Activated CD4-positive, alpha-beta T cell treated with anti-CD3 and anti-CD28 coated beads, Interleukin-2, amount 50 U/mL, for 4 hours (primary cell): ENCODE measurements at places on chromosomes 2 and 18.

DNA sequence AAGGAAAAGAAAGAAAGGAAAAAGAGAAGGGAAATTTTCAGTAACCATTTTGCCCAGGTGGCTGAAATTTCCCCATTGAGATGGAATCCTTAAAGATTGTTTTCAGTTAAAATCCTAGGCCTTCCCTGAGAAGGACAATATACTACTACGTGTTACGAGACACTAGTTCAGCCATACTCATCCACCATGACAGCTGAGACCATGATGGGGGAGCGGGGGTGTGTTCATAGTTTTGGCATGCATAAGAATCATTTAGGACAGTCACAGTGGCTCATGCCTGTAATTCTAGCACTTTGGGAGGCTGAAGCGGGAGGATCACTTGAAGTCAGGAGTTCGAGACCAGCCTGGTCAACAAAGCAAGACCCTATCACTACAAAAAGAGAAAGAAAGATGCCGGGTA lies 28.0 kb downstream of the PLA2R1 start:
- DNase-seq: no peak

DNA sequence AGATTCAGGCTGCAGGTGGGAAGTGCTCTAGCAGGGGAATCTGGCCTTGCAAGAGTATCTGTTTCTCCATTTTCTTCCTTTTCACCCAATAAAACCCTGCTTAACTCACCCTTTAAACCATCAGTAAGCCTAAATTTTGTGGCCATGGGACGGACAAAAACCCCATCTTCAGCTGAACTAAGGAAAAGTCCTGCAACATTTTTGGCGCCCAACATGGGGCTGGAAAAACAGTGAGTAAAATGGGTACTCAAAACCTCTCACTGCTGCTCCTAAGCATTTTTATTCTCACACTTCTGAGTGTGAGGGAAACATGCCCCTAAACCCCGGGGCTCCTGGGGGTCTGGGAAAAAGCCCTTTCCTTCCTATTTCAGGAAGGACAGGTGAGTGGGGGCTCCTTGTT lies 414.3 kb downstream of the ZNF804A start:
- DNase-seq: no peak

DNA sequence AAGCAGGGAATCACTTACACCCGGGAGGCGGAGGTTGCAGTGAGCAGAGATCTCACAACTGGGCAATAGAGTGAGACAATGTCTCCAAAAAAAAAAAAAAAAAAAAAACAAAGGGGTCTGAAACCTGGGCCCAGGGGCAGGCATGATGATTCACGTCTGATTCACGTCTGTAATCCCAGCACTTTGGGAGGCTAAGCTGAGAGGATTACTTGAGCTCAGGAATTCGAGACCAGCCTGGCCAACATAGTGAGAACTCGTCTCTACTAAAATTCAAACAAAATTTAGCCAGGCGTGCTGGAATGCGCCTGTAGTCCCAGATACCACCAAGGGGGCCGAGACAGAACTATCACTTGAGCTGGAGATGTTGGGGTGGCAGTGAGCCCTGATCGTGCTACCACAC lies 30.3 kb downstream of the TEX44 start:
- no peak for DNase-seq

- no peak for DNase-seq
Measured at GRCh38 chr2:10765914-10766313, 44.5 kb downstream of the ATP6V1C2 start.

- DNase-seq: no peak
Measured at GRCh38 chr2:16325016-16325975, 340.3 kb downstream of the CYRIA start.

DNA sequence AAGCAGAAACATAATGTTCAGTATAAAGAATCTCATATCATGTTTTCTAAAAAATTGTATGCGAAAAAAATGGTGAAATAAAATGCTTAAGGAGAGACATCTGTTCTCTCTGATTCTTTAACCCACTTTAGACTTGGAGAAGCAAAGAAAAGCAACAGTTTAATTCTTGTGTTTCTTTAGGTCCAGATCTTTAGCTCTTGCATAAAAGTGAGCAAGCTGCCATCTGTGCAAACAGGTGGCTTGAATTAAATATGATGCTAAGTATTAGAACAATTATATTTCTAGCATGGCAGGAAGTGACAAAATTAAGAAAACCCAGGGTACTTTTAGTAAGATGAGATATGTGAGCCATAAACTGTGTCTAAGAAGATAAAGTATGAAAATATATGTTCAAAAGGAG lies 1038.3 kb downstream of the DPP10 start:
- no peak for DNase-seq

DNA sequence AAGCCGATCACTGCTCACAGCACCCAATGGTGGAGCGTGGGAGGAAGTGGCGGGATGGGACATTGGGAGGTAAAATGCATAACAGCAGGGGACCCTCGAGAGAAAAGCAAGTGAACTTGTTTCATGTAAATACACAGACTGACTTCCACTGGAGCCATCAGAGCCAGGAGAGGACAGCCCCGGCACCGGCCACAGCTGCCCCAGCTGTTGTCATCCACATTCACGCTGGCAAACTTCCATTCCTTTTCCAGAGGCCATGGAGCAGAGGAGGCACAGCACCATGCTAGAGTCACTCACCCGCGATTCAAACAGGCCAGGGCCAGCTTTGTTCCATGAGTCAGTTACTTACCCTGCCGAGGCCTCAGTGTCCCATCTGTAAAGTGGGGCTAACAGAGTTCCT lies 610.9 kb upstream of the SALL3 start:
- DNase-seq: no peak

- DNase-seq: no peak
Measured at GRCh38 chr2:8138923-8139667, 542.8 kb upstream of the ID2 start.

GRCh38 chr2:20961858-20962257 lies 82.0 kb downstream of the APOB start:
- no peak for DNase-seq

DNA sequence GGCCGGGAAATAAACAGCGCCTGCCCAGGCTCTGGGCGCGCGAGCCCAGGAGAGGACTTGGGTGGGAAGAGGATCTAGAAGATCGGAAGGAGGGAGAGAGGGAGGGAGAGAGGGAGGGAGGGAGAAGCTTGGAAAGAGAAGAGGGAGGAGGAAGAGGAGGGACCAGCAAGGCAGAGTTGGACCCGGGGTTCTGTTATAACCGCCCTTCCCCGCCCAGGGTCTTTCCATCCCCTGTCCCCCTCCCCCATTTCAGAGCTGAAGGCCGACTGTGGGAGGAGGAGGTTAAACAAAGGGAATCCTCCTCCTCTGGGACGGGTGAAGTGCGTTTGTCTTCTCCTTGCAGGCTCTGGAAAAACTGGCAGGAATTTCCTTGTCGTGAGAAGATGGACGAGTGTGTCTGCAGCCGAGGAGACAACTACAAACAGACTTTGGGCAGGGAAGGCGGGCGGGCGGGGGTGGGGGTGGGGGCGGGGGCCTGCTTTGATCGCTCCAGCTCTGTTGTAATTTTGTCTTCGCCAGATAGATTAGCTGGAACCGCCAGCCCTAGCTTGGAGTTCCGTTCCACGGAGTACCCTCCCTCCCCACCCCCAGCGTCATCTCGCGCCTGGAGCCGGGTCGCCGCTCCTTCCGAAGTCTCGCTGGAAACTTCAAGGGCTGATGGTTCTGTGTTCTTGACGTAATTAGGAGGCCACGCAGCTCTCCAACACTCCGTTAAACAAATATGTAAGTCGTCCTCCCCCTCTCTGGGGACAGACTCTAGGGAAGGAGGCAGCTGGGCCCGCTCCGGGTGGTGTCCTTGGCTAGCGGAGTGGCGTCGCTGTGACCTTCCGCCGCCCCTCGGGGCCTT lies 6.4 kb upstream of the SP9 start:
- DNase-seq: no peak

- no peak for DNase-seq
Measured at GRCh38 chr2:220129391-220129790, 502.0 kb downstream of the SLC4A3 start.

GRCh38 chr2:219526320-219527075 lies 12.2 kb downstream of the ASIC4 start:
- no peak for DNase-seq

DNA sequence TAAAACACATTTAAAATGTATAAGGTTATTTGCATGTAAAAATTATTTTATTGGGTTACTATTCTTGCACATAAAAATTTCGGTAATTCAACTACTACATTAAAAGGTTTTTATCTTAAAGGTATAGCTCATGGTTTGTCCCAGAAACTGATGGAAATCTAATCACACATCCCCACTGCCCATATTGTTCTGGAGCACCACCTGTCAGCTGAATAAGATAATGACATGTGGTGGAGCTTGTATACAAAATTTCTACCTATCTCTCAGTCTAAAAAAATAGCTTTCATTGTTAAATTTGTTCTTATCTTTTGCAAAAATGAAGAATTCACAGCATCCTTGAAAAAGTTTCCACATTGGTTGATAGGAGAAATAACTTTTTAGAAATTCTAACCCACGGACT lies 18.3 kb downstream of the ERBB4 start:
- DNase-seq: no peak

GRCh38 chr2:226135861-226136548 lies 663.6 kb downstream of the IRS1 start:
- no peak for DNase-seq

DNA sequence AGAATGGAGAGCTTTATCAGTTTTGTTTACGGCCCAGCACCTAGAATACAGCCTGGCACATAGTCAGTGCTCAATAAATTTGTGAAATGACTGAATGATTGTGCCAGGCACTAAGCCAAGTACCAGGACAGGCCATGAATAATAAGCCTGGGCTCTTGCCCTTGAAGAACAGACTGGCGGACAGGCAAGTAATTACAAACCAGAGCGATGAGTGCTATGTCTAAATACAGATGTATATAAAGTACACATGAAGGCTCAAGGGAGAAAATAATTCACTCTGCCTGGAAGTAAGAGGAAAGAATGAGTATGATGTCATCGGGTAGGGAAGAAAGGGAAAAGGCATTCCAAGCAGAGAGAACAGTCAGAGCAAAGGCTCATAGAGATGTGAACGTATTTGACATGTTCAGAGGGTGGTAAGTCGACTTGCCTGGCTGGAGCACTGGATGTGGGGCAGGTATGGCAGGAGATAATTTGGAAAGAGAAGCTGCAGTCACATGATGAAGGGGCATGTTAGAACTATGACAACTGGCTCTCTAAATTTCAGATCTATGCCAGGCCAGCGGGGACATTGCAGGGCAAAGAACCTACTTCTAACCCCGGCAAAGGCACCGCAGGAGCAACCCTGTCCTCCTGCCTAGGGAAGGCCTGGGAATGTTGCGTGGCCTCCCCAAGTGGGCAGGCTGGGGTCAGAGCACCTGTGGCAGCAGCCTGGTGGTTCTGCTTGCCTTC lies 119.1 kb upstream of the STPG4 start:
- DNase-seq: no peak

DNA sequence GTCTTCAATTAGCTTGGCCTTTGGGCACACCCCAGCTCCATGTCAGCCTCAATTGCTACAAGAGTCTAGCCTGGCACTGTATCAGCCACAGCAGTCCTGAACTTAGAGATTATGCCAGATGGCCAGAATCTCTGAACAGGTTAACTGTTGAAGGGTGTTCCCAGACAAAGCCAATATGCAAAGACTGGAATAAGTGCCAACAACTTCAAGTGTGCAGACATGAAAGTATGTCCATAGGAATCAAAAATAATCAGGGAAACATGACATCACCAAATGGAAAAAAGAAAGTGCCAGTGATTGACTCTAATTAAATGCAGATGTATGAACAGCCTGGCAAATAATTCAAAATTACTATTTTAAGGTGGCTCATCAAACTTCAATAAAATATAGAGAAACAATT lies 98.5 kb upstream of the DOCK10 start:
- DNase-seq: no peak

- no peak for DNase-seq
Measured at GRCh38 chr2:107215401-107216350, 329.7 kb upstream of the ST6GAL2 start.

GRCh38 chr18:23934252-23934651 lies 80.3 kb upstream of the TTC39C start:
- no peak for DNase-seq

- no peak for DNase-seq
Measured at GRCh38 chr2:11562476-11562875, 28.6 kb downstream of the GREB1 start.

GRCh38 chr2:169968743-169969142 lies 141.5 kb downstream of the UBR3 start:
- DNase-seq: no peak

- no peak for DNase-seq
Measured at GRCh38 chr18:77161961-77162360, 29.4 kb upstream of the MBP start.

GRCh38 chr18:43919551-43919950 lies 642.3 kb upstream of the SYT4 start:
- no peak for DNase-seq

GRCh38 chr18:60563082-60563481 lies 190.5 kb upstream of the MC4R start:
- DNase-seq: no peak

GRCh38 chr2:155866477-155866876 lies 466.0 kb downstream of the NR4A2 start:
- no peak for DNase-seq

DNA sequence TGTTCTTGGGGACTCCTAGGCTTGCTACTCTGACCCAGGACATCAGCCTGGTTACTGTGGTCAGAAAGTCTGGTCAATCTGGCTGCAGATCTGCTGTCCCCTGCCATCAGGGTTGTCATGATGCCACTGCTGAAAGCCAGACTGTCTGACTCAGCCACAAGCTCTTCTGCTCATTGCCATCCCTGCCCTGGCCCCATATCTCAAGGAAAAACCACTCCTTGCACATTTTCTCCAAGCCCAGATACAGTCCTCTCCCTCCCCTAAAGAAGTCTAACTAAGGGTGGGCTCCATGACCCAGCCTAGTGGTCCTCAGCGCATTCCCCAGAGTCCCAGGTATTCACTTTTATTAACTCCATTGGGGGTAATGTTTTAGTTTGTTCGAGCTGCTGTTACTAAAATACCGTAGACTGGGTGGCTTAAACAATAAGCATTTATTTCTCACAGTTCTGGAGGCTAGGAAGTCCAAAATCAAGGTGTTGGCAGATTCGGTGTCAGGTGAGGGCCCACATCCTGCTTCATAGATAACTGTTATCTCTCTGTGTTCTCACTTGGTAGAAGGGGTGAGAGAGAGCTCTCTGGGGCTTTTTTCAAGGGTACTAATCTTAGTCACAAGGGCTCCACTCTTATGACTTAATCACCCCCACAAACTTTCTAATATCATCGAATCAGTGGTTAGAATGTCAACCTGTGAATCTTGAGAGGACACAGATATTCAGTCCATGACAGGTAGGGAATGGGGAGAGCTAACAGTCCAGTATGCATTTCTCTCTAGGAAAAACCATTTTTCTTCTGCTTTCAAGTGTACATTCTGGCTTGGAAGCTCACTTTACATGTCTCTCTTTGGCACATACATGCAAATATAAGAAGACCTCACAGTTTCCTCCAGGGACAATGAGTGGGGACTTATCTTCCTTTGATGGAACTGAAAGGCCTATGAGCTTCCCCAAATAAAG lies 94.8 kb upstream of the CXCR4 start:
- DNase-seq: no peak

GRCh38 chr2:129673234-129673633 lies 306.2 kb upstream of the RAB6C start:
- DNase-seq: no peak
